ENCODE measurements at places on chromosomes 3 and 15.
A peak's percentile ranks its signal among the peaks of the same experiment; 100 is the strongest.

GRCh38 chr3:129277829-129278271 is 820 bp upstream of the HMCES start:
- DNase-seq, result no peak

- DNase-seq, result no peak
Observed at GRCh38 chr3:111856501-111856900, 2.6 kb upstream of the PHLDB2 start.

DNA sequence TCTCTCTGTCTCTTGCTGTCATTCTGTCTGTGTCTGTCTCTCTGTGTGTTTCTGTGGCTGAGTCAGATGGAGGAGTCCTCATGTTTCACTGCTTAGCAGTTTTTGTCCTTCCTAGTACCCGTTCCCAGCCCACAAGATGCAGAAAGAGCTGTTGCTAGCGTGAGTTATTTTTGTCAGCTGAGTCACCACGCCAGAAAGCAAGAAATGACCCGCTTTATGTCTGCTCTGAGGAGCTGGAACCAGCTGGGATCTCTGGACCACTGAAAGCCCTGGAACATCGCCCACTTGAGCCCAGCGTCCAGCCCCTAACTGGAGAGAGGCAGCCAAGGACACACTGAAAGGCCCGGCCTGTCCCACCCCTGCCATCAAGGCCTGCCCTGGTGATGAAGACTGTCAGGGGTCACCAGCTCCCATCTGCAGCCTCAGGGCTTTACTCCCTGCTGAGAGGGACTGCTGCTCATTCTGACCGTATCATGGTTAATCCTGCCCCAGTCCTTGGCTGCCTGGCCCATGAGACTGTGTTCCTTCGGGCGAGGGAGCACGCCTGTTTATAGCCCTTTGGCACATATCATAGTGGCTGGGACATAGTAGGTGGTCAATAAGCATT is 101.7 kb upstream of the TPM1 start:
- DNase-seq, result peak; percentile 84

- DNase-seq, result no peak
Observed at GRCh38 chr3:71153713-71154112, 429.8 kb downstream of the FOXP1 start.

GRCh38 chr3:172103724-172104123 is 64.3 kb downstream of the FNDC3B start:
- DNase-seq, result no peak

DNA sequence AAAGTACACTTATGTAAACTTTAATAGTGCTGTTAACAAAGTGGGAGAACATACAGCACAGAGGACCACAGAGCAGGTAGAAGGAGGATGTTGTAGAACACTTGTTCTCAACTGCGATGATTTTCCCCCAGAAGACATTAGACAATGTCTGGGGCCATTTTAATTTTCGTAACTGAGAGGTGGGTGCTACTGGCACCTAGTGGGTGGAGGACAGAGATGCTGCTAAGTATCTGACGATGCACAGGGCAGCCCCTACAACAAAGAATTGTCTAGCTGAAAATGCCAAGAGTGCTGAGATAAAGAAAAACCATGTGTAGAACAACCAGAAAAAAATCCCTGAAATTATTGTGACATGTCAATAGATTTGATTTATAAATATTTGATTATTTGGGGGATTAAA is 5.0 kb upstream of the KBTBD8 start:
- DNase-seq, result no peak

All from amniotic stem cell (primary cell).